T-helper 2 cell (primary cell): ENCODE measurements at places on chromosomes 3 and 15.

DNA sequence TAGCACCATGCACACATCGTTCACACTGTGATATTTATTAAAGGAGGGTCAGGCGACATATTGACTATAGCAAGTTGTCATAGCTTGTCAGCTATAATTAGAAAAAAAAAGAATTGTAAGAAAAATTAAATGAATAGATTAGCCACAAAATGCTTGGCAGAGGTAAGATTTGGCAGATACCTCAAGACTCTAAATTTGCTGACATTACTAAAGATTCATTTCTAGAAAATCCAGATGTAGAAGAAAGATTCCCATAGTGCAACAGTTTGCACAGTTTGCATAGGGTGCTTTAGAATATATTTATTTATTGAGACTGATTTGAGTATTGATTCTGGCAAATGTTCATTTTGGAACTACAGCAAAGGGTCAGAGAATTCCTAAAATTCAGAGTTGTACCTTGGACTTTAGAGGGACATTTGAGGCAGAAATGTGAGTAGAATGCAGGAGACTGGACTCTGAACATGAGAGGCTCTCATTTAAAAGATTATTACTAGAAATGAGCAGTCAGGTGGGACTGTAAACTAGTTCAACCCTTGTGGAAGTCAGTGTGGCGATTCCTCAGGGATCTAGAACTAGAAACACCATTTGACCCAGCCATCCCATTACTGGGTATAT, 102.0 kb upstream of the BHLHE40 start:
- no peak for DNase-seq

DNA sequence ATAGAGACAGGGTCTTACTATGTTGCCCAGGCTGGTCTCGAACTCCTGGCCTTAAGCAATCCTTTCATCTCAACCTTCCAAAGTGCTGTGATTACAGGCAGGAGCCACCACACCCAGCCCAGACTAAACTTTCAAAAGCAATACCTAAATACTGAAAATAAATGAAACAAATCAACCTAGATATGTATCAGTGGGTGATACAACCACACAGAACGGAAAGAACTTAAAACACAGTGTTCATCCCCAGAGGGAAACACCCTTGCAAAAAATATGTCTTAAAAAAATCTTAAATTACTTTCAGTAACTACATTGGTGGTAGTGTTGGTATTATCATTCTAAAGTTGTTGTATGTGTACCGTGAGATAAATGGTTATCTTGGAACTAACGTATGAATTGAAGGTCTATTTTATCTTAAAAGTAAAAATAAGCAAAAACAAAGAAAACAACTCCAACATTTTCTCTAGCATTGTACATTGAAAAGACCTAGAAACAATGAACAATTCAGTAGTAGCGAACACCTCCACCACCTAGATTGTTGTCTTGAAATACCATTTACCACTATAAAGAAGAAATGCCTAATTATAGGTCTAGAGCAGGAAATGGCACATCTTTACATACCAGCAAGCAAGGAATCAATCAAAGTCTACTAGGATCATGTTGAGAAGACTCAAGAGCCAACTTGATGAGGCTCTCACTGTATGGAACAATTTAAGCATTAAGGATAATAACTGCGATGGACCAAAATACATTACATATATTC, 24.7 kb downstream of the SLTM start:
- no peak for DNase-seq

- DNase-seq, result no peak
Observed at GRCh38 chr3:112087746-112088145, 1.6 kb downstream of the C3orf52 start.

DNA sequence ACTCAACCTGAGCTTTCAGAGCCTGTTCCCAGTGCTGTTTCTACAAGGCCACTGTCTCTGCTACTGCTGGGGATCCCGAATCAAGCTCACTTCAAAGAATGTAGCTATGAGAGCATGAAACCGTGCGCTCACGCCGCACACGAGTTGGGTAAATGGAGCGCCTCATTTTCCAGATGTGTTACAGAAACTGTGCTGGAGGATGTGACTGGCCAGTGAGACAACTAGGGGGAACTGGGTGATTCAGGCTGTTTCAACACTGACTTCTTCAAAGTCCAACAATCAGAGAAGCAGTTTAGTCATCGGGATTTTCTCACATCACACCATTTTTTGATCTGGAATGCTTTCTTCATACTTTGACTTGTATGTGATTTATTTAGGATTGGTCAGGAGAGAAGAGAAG, 3.5 kb downstream of the ZNF710 start:
- no peak for DNase-seq

- DNase-seq, result no peak
Observed at GRCh38 chr3:134495980-134496379, 10.1 kb downstream of the CEP63 start.
